ENCODE measurements at places on chromosomes 3 and 15.

DNA sequence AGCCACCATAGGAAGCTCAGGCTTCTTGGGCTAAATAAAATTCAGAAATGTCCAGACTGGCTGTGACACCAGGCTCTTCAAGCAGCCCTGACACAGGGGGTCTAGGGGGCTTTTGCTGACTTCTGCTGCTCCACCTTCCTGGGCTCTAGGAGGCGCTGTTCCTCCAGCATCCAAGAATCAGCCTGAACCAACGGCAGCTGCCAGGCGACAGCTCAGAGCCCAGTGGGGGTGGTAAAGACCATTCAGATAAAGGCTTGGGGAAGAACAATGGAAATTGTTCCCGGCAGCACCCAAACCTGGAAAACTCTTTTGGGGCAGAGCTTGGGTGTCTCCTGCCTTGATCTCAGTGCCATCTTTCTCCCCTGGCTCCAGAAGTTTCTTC is 21.6 kb upstream of the PSTPIP1 start:
- peaks cover 7% of the 10 kb centered on the region for H3K27me3 ChIP-seq
- H3K4me3 ChIP-seq: no peak overlapping the region
- peak; percentile 15 for DNase-seq
- H3K27ac ChIP-seq: no peak overlapping the region
- no peaks in the 10 kb centered on the region for H3K4me1 ChIP-seq
- no peaks in the 10 kb centered on the region for H3K36me3 ChIP-seq

GRCh38 chr3:141440942-141441341 is 45.9 kb upstream of the RASA2 start:
- no peak for DNase-seq
- no peaks in the 10 kb centered on the region for H3K4me1 ChIP-seq
- no peak overlapping the region for H3K27ac ChIP-seq
- no peak overlapping the region for H3K4me3 ChIP-seq

GRCh38 chr15:25739687-25740121 is 123.4 kb downstream of the ATP10A start:
- no peaks in the 10 kb centered on the region for H3K27me3 ChIP-seq
- no peak overlapping the region for H3K27ac ChIP-seq
- no peaks in the 10 kb centered on the region for H3K36me3 ChIP-seq
- no peak overlapping the region for H3K4me3 ChIP-seq

DNA sequence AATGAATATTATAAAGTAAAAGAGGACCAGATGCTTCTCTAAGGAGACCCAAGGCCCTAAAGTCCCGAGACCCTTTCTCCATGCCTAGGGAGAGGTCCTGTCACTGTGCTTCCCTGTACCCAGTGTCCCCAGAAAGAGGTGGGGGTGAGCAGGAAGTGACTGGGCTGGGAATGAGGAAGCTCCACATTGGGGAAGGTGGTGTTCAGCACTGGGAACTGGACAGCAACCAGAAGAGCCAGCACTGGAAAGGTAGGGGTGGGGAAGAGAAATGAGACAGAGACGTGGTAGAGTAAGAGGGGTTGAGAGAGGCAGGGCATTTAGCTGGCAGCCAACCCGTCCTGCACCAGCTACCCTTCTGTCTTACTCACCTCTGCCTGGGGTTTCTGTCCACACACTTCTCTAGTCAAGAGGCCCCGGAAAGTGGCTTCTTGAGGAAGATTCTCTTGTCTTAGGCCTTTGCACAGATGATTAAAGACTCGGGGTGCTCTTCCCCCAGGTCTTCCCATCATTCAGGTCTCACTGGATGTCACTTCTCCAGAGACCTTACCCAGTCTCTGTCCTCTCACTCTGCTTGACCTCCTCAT is 12.2 kb downstream of the RRP9 start:
- DNase-seq: no peak
- no peak overlapping the region for H3K4me3 ChIP-seq
- H3K36me3 ChIP-seq: no peaks in the 10 kb centered on the region
- H3K27me3 ChIP-seq: no peaks in the 10 kb centered on the region
- H3K27ac ChIP-seq: no peak overlapping the region

GRCh38 chr3:150410311-150411105 is 2.4 kb downstream of the TSC22D2 start:
- H3K27ac ChIP-seq: peak overlapping the region; percentile 100
- H3K4me1 ChIP-seq: peaks cover 22% of the 10 kb centered on the region
- no peak for DNase-seq
- no peaks in the 10 kb centered on the region for H3K27me3 ChIP-seq
- H3K36me3 ChIP-seq: peaks cover 40% of the 10 kb centered on the region

GRCh38 chr3:129439817-129440617 is at the start of the genes IFT122 and MBD4:
TSS of gene IFT122 (plus strand) at chr3:129440224. CDS start at chr3:129440331, 107 bp downstream.
TSS of gene MBD4 (minus strand) at chr3:129439948. CDS start at chr3:129439833, 115 bp downstream.
- no peaks in the 10 kb centered on the region for H3K27me3 ChIP-seq
- peaks cover 31% of the 10 kb centered on the region for H3K36me3 ChIP-seq

Data from Panc1 (cell line).